Thyroid gland (tissue), 4 donors: ENCODE measurements at places on chromosomes 6 and 20. TPM values are rescaled to one million over a fixed set of nuclear protein-coding genes. Genes with fewer than 3 reads are reported as not detected.

Gene TNFRSF6B
- total RNA-seq: 15.5 TPM

Gene NCOA7
- 36.2 TPM for total RNA-seq

Gene CST4
- total RNA-seq: 13.8 TPM

Gene SYTL3
- 33.0 TPM for total RNA-seq

Gene NTSR1
- not detected for total RNA-seq

Gene SYNDIG1
- total RNA-seq: 8.3 TPM

Gene SLC17A1
- total RNA-seq: not detected

Gene TBXT
- 1.3 TPM for total RNA-seq

Gene MMP24
- total RNA-seq: 0.67 TPM

Gene EPB41L1
- total RNA-seq: 75.2 TPM

DNA sequence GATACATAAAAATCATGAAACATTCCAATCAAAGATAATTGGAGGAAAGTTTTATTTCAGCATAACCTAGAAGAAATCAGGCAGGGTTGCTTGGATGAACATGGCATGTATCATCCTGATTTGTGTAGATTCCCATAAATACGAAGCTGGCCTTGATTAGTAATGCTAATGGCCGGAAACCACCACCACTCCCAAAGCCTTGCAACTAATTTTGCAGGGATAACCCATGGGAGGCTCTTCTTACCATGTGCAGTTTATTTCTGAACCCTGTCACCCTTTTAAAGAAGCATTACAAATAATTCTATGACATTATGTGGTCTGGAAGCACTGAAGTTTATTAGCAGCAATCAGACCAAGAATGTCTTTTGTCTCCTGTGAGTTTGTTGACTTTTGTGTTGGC is 80.8 kb downstream of the AIG1 start:
- DNase-seq: no peak
- H3K36me3 ChIP-seq: no peaks in the 10 kb centered on the region
- no peaks in the 10 kb centered on the region for H3K4me1 ChIP-seq
- H3K27ac ChIP-seq: no peak overlapping the region
- H3K4me3 ChIP-seq: no peak overlapping the region

DNA sequence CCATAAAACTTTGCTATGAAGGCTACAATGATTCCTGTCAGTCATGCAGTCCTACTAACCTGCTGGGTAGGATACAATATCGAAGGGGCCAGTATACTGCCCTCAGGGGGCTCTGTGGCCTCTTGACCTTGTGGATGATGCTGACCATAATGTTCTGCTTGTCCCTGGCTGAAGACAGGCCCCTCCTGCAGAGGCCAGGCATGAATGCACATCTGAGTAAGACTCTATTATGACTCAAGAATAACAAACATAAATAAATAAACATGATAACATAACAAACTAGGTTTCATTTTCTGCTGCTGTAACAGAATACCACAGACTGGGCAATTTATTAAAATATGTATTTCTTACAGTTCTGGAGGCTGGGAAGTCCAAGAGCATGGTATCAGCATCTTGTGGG is 44.0 kb upstream of the POU5F1 start:
- no peak overlapping the region for H3K4me3 ChIP-seq
- H3K4me1 ChIP-seq: no peaks in the 10 kb centered on the region
- H3K27ac ChIP-seq: no peak overlapping the region
- H3K27me3 ChIP-seq: no peaks in the 10 kb centered on the region
- no peaks in the 10 kb centered on the region for H3K36me3 ChIP-seq

GRCh38 chr6:20688710-20689500 is 154.6 kb downstream of the CDKAL1 start:
- no peaks in the 10 kb centered on the region for H3K4me1 ChIP-seq
- H3K27ac ChIP-seq: no peak overlapping the region
- no peaks in the 10 kb centered on the region for H3K36me3 ChIP-seq
- no peaks in the 10 kb centered on the region for H3K27me3 ChIP-seq
- no peak for DNase-seq

DNA sequence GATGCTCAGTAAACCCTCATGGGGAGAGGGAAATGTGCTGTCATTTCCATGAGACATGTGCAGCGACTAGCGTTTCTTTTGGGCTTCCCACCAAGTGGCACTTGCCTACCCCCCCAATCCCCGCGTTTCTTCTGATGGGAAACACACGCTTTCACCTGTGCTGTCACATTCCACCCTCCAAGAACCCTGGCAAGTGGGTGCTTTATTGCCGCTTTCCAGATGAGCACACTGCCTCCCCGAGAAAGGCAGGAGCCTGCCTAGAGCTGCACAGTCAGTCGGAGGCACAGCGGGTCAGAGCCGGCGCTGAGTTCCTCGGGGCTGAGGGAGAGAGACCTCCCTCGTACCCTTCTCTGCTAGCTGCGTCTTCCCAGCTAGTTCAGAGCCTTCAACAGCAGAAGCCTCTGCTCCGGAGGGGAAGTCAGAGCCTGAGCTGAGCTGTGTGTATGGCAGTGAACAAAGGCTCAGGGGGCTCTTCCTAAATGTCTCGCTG is 12.3 kb upstream of the CCDC167 start:
- no peak overlapping the region for H3K27ac ChIP-seq
- no peaks in the 10 kb centered on the region for H3K27me3 ChIP-seq
- H3K36me3 ChIP-seq: no peaks in the 10 kb centered on the region
- DNase-seq: no peak
- H3K4me1 ChIP-seq: peaks cover 9% of the 10 kb centered on the region
- no peak overlapping the region for H3K4me3 ChIP-seq

DNA sequence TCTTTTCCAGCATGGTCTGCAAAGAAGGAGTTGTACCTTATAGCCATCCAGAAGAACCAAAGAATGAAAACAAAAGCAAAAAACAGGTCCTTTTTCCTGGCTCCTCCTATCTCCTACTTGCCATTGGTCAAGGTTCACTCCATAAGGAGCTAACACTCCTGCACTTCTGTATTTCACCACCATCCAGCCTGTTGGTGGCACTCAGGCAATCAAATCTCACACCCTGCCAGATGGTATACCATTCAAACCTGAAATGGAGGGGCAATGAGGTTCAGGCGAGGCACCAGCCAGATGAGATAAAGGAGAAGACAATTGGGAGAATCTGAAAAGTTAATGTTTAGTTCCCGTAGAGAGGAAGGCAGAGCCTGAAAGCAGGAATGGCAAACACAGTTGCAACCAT is 203.8 kb downstream of the ALDH8A1 start:
- DNase-seq: no peak
- H3K4me1 ChIP-seq: no peaks in the 10 kb centered on the region
- H3K4me3 ChIP-seq: no peak overlapping the region
- H3K27ac ChIP-seq: no peak overlapping the region
- no peaks in the 10 kb centered on the region for H3K27me3 ChIP-seq

GRCh38 chr6:6826961-6827360 is 238.4 kb downstream of the LY86 start:
- no peaks in the 10 kb centered on the region for H3K27me3 ChIP-seq
- H3K27ac ChIP-seq: no peak overlapping the region
- H3K4me1 ChIP-seq: peaks cover 14% of the 10 kb centered on the region
- no peak for DNase-seq
- H3K4me3 ChIP-seq: no peak overlapping the region

DNA sequence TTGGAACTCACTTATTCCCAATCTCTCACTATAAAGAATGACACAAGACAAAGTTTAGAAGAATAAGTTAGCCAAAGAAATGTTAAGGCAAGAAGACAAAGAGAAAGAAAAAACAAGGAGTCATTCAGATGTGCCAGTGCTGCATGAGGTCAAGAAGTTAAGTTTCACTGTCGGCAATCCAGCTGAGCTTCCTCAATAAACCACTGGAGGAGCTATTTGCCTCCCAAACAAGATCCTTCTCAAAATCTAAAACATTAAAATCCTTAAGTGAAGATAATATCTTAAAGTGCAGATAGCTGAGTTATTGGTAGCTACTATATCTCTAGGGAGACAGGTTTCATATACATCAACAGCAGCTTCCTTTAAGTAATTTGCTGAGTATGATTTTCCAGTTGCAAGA is 512.3 kb downstream of the HDGFL1 start:
- no peaks in the 10 kb centered on the region for H3K36me3 ChIP-seq
- no peaks in the 10 kb centered on the region for H3K4me1 ChIP-seq
- no peak for DNase-seq
- H3K27me3 ChIP-seq: no peaks in the 10 kb centered on the region
- no peak overlapping the region for H3K27ac ChIP-seq

- no peaks in the 10 kb centered on the region for H3K4me1 ChIP-seq
- no peak for DNase-seq
- H3K27me3 ChIP-seq: no peaks in the 10 kb centered on the region
- no peaks in the 10 kb centered on the region for H3K36me3 ChIP-seq
- H3K4me3 ChIP-seq: no peak overlapping the region
Observed at GRCh38 chr6:41176189-41176588, 13.3 kb upstream of the TREM2 start.

DNA sequence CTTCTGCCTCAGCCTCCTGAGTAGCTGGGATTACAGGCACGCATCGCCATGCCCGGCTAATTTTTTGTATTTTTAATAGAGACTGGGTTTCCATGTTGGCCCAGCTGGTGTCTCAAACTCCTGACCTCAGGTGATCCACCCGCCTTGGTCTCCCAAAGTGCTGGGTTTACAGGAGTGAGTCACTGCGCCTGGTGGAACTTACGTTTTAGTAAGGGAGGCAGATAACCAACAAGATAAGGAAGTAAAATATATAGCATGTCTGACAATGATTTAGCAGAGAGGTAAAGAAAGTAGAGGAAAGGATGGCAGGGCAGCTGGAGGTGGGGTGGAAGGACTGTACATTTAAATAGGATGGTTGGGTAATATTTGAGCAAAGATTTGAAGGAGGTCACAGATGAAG is 12.8 kb upstream of the MYMX start:
- DNase-seq: no peak
- H3K27ac ChIP-seq: no peak overlapping the region
- H3K27me3 ChIP-seq: no peaks in the 10 kb centered on the region
- no peak overlapping the region for H3K4me3 ChIP-seq
- peaks cover 8% of the 10 kb centered on the region for H3K4me1 ChIP-seq
- no peaks in the 10 kb centered on the region for H3K36me3 ChIP-seq
